ENCODE measurements at places on chromosomes 6 and 20.

GRCh38 chr6:144347933-144348332 is 62.8 kb downstream of the UTRN start:
- DNase-seq: no peak

GRCh38 chr20:19407736-19408135 is 195.3 kb downstream of the SLC24A3 start:
- no peak for DNase-seq

DNA sequence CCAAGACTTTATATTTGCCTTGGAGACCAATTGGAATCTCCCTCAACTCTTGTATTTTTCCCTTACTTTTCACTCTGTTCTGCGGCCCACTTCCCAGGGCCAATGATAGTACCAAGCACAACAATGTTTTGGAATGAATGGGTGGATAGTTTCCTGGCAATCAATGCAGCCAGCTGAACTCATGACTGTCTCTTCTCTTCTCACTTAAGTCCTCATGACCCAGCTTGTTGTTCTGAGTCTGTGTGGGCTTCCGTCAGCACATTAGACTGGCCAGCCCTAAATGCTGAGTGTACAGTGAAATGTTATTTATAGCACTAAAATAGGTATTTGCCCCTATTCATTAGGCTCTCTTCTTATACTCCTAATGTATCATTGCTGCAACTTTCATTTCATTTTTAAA is 5.6 kb upstream of the MBOAT1 start:
- DNase-seq: no peak

GRCh38 chr20:60680554-60680953 is 571.5 kb upstream of the CDH4 start:
- DNase-seq: no peak

DNA sequence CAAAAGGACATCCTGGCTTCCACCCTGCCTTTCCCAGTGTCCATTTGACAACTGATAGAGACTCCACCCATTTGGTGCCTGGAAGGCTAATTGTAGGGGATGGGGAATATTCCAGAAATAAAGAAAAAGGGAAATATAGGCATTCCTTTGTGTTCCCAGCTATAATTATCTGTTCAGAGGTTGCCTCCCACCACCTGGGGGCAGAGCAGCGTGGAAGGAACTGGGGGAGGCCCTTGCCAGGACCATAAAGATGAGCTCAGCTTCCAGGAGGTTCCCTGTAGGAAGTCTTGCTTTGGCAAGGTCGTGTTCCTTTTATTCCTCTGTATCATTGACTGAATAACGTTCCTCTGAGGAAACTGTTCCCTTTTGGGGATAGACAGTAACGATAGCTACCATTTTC is 214.7 kb downstream of the TFAP2C start:
- DNase-seq: no peak

DNA sequence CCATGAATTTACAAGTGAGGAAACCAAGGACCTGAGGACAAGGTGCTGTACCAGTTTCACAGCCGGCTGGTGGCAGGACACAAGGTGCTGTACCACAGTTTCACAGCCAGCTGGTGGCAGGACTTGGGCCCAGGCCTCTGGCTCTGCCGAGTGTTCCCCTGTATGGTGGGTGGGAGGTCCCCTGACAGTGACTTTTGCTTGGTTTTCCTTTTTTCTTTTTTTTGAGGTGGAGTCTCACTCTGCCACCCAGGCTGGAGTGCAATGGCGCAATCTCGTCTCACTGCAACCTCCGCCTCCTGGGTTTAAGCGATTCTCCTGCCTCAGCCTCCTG is 212.4 kb downstream of the LY86 start:
- DNase-seq: no peak

DNA sequence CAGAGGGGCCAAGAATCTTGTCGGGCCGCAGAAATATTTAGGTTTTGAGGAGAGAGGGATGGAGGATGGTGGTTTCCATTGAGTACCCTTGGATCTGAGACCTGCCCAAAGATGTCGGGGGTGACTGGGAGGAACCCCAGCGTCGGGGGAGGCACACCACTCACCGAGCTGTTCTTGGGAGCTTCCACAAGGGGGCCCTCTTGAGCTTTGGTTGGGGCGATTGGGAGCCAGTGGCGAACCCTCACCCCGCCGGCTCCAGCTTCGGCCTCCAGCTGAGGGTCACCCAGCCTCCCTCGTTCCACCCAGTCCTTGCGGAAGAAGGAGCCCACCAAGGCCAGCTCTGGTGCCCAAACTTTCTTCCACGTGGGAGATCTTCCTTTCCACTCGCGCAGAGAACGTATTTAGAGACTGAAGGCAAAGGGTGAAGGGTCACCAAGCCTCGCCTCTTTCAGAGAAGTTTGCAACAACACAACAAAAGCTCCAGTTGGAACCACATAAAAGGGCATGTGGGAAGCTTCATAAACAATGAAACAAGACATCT is 33.6 kb downstream of the APCDD1L start:
- peak; percentile 50 for DNase-seq

DNA sequence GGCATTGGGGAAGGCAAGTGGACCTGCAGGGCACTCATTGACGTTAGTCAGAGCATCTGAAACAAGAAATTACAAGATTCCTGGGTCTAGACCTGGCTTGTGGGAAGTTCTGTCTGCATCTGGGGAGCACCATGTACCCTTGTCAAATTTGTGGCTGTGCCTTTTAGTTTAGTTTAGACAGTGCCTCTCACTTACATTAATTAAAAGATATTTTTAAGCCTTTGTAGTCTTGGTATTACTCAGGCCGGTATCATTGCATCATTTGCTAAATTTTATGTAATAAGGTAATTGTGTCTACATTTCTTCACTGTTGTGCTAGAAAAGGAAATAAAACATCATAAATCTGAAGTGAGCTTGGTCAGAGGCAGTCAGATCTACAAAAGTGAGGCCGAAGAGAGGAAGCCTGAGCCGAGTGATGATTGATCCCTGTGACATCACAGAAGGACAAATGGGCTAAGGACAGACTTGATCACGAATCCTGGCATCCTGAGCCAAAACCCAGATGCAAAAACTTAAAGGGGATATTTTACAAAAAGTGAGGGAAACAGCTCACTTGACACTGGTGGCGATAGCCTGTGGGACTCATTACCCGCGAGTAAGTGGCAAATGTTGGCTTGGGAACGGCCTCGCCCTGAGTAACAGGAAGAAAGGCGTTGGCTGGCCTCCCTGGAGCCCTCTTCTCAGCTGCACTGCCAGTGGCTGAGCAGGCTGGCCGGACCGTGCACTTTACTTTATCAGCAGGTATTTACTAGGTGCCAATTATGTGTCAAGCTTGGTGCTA is 106.5 kb downstream of the TCP11 start:
- DNase-seq: no peak

GRCh38 chr6:20098267-20098876 is 113.9 kb downstream of the MBOAT1 start:
- no peak for DNase-seq

GRCh38 chr20:55632592-55632991 is 372.7 kb downstream of the CBLN4 start:
- DNase-seq: no peak
